Cortex of kidney (tissue), 1 donor: ENCODE measurements at places on chromosomes 12 and 14.

DNA sequence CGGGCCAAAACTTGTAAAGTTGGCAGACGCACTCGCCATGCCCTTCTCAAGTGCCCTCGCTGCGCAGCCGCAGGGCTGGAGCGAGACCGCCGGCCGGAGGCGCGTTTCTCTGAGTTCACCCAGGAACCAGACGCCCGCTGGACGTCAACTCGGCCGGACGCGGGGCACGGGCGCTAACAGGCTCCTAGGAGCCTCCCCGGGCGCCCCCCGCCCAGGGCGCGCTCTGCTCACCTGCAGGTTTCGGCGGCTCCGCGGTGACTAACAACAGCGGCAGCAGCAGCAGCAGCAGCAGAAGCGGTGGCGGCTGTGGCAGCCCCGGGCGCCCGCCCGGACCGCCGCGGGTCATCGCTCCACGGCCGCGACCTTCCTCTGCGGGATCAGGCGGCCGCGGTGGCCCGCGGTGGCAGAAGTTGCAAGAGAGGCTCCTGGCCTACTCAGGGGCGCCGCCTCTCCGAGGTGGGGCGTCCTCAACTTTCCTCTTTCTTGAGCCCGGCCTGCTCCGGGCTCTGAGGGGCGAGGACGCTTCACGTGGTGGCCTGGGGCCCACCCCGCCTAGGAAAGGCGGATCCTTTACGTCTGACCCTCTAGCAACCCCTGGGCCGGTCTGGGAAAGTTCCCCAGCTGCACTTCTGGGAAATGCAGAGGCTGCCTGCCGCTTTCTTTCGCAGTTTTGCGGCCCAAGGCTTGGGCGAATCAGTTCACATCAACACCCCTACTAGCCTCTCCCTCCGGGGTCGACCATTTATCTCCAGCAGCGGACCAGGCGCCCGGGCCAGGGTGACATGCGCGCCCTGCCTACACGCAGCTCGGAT is at the start of gene PLBD1:
Gene PLBD1, minus strand, starts transcription at position 533 of the 812 bp plus-strand sequence. Its CDS starts 187 bp downstream, at position 346.
- no peak for DNase-seq

GRCh38 chr14:50013198-50013918 is 103.0 kb downstream of the VCPKMT start:
- DNase-seq: no peak

- DNase-seq: no peak
Observed at GRCh38 chr12:8911606-8912268, 2.6 kb upstream of the PHC1 start.

GRCh38 chr14:65940056-65940735 is 527.7 kb downstream of the FUT8 start:
- DNase-seq: no peak

DNA sequence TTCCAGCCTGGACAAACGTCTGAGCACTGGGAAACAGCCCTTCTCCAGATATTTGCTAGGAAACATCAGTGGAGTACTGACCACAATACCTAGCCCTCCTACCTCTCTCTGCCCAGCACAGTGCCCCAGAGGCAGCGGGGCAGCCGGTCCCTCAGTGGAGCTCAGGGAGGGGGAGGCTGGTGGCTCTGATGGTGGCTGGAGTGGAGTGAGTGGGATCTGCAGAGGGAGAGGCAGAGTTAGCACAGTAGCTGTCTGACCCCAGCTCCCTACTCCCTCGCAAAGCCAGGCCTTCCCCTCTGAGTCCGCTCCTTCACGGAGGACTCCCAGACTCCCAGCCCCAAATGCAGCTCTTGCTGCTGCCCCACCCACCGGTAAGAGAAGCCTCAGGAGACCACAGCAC is 30.0 kb downstream of the NCKAP5L start:
- no peak for DNase-seq

DNA sequence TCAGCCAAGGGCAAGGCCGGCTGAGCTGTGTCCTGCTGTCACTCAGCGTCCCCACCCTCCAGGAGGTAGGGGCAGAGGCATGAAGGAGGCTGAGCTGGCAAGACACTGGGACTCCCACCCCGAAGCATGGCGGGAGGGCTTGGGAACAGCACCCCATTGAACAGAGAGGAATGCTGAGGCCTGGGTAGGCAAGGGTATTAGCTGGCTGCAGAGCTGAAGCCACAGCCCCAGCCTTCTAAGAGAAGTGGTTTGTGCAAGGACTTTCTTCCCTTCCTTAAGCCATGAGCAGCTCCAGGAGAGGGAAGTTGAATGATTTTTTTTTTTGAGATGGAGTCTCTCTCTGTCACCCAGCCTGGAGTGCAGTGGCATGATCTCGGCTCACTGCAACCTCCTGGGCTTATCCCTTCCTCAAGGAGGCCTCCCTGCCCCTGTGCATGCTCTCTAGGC is 6.6 kb upstream of the CFAP73 start:
- DNase-seq: no peak

GRCh38 chr12:94091624-94092023 is 56.8 kb upstream of the PLXNC1 start:
- DNase-seq: no peak

GRCh38 chr12:94128280-94128679 is 20.1 kb upstream of the PLXNC1 start:
- DNase-seq: no peak

DNA sequence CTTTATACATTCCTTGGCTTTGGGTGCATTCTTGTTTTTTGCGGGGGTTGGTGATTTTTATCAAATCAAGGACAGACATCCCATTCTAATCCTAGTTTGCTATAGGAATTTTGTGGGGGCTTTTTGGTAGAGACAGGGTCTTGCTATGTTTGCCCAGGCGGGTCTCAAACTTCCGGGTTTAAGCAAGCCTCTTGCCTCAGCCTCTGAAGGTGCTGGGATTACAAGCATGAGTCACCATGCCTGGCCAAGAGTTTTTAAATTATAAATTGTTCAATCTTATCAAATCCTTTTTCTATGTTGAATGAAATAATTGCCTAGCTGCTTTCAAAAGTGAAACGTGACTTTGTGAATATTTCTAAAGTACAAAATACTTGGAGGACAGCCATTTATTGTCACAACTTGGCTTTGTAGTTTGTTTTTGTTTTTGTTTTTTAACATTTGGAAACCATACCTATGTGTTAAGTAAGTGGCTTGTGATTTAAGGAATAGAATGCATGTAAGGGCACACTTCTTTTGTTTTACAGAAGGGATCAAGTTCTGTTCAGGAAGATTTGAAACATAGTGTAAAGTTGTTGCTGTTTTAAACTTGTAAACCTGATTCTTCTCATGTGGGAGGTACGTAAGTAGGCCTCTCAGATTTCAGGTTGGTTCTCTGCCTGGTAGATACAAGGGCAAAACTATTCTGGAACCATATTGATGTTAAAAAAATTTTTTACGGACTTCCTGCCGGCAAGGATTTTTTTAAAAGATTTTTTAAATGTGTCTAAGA is 13.4 kb downstream of the MARK3 start:
- no peak for DNase-seq

GRCh38 chr14:105333613-105334364 is 19.2 kb downstream of the PACS2 start:
- DNase-seq: no peak

GRCh38 chr12:93139028-93139665 is 210.1 kb upstream of the EEA1 start:
- DNase-seq: no peak

DNA sequence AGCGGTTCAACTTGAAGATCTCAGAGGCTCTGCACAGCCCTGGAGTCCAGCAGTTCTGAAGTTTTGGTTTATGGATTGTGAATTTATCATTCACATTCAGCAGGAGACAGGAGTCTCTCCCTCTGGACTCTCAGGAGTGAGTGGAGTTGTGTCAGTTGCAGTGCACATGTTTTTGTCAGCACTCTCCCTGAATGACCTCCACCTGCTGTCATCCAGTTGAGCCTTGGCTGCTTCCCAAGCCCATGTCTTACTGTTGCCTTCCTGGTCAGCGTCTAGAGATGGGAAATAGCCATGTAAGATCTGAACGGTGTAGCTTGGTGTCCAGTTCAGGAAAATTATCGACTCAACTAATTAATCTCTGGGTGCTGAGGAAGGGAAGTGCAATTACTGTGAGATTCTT is 133.2 kb downstream of the PRKCH start:
- no peak for DNase-seq

- DNase-seq: no peak
Observed at GRCh38 chr14:100590726-100591452, 3.7 kb upstream of the BEGAIN start.

GRCh38 chr12:41365653-41366171 is 177.6 kb downstream of the PDZRN4 start:
- DNase-seq: no peak

DNA sequence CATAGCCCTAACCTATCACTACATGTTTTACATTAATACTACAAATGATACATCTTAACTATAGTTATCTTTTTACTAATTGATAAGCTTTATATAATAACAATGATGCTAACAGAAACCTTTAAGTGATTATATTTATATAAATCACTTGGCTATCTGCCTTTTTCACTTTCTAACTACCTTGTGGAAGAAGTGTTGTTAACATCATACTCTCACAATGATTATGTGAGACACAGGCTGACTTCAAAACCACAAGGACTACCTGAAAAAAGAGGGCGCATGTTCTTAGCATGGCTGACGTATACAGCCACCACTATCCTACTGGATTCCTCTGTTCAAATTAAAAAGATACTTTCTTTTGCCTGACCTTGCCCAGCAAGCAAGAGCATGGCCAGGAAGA is 135.3 kb upstream of the SOX5 start:
- no peak for DNase-seq

- no peak for DNase-seq
Observed at GRCh38 chr12:61272441-61272840, 987.8 kb upstream of the USP15 start.

GRCh38 chr14:105578070-105578469 is 51.7 kb downstream of the TMEM121 start:
- no peak for DNase-seq

- DNase-seq: no peak
Observed at GRCh38 chr12:51898937-51899336, 8.4 kb upstream of the ACVRL1 start.

DNA sequence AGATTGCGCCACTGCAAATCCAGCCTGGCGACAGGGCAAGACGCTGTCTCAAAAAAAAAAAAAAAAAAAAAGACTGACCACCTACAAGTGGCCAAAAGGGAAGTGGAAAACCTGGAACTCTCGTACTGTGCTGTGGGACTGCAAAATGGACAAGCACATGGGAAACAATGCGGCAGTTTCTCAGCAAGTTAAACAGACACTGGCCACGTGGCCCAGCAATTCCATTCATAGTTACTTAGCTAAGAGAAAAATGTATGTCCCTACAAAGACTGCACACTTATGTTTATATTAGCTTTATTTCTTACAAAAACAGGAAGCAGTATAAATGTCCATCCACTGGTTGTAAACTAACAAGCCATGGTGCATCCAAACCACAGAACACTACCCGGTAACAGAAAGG is 5.6 kb downstream of the CHFR start:
- no peak for DNase-seq

DNA sequence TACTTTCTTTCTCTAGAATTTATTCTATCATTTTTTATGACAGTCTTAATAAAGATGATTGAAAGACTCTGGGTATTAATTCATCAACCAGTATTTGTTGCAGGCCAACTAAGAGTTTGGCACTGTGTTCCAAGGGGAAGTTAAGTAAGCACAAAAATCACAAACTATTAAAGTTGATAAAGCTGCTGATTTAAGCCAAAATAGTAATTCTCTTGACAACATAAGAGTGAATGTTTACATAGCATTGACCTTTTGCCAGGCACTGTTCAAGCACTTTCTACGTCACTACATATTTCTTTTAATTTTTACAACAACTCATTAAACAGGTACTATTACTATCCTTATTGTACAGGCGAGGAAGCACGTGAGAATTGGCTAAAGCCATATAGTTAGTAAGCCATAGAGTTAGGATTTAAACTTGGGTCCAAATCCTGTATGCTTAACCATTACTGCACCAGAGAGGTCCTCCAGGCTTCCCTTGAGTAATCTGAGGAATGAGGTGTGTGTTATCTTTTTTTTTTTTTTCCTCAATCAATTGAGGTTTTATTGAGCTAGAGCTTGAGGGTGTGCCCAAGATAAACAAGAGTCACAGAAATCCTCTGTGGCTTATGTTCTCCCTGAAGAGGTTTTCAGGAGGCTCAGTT is 1009.6 kb downstream of the DIO2 start:
- no peak for DNase-seq

DNA sequence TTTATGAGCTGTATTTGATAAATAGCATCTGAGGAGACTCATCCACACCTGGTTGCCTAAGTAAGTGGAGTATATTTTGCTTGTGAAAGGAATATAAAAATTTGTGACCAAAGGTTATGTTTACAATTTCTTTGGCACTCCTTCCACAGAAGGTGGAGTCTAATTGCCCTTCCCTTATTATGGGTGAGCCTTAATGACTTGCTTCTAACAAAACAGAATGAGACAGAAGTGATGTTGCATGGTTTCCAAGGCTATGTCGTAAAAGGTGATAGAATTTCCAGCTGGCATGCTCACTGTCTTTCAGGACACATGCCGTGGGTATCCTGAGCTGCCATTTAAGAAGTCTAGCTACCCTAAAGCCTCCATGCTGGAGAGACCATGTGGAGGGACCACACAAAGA is 116.8 kb upstream of the ABCD2 start:
- no peak for DNase-seq

DNA sequence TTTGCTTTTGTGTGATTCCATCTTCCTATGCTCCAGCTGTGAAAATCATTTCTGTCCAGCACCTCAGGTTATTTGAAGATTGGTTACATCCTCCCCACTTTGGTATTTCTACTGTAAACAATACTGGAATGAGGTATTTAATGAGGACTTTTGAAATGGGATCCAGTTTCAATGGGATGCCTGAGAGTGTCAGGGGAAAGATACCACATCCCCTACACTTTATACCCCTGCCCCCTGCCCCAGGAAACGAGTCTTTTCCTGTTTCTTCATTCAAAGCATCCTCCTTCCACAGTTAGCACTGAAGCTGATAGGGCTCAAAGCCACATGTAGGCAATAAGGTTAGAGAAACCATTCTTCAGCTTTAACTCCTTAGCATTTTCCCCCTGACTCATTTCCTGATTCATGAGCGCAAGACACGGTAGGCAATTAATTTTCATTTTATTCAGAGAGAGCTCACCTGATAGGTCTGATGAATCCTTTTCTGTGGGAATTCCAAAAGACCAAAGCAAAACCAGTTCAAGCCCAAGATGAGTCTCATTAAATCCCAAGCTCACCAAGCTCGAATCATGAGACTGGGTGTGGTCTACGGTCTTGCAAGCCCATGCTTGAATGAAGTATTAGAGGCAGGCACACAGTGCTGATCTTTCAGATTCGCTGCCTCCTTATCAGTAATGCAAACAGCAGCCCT is 143.6 kb upstream of the CRY1 start:
- DNase-seq: no peak

GRCh38 chr14:71933001-71933587 is 865 bp downstream of the RGS6 start:
- DNase-seq: no peak

DNA sequence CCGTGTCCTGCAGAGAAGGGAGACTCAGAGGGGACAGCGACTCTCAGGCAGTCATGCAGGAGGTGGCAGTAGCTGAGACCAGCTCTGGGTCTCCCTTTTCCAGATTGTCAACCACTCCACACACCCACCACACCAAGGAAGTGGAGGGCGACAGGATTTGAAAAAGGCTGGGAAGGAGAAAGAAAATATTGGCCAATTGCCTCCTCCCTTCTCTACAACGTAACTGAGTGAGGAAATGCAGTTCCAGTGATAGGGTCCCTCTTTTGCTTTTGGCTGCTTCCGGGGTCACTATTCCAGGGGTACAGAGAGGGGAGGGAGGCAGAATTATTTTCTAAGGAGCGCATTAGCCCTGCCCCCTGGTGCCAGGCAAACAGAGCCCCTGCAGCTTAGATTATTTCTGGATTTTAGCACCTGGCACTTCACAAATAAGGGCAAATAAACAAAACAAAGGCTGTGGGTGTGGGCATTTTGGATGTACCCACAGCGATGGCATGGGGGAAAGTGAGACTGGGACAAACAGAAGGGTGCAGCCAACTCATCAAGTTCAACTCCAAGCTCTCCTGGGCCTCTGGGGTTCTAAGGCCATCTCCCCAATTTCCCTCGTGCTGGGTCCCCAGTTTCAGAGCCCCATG is 20.4 kb downstream of the ASB2 start:
- no peak for DNase-seq
